HL-60 (cell line): ENCODE measurements at places on chromosomes 5 and 9.

DNA sequence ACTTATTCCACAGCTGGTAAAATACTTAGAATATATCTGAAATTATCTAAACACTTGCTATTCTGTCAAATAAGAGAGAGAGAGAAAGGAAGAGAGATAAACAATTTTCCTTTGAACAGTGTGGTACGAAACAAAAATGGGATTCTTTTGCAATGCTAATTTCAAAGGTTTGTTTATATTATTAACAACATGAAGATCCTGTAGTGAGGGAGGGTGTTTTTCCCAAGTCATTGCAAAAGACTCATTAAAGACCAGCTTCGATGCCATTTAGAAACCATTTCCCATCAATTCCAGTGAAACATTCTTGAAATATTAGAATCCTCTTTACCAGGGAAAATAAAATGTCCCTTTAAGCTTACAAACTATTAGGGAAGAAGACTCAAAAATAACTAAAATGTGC is 505.4 kb downstream of the SEMA5A start:
- DNase-seq: no peak

GRCh38 chr9:133680250-133680975 is 44.2 kb downstream of the DBH start:
- no peak for DNase-seq

DNA sequence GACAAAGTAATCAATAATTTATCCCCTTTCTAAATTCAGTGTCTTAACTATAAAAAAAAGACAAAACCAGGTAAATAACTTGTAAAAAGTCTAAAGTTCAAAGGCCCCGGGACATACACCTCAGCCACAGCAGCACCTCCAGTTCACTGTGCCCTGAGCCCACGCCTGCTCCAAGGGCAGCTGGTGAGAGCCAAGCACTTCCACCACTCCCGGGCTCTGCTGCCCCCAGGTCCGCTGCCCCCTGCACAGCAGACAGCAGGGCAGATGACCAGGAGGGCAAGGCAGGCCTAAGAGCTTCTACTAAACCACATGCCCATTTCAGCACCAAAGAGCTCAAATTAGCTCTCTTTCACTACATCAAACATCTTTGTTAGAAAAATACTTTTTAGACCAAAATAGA is 91.9 kb downstream of the CAMSAP1 start:
- DNase-seq: no peak

- DNase-seq: no peak
Measured at GRCh38 chr9:135790850-135791249, 88.9 kb downstream of the KCNT1 start.

DNA sequence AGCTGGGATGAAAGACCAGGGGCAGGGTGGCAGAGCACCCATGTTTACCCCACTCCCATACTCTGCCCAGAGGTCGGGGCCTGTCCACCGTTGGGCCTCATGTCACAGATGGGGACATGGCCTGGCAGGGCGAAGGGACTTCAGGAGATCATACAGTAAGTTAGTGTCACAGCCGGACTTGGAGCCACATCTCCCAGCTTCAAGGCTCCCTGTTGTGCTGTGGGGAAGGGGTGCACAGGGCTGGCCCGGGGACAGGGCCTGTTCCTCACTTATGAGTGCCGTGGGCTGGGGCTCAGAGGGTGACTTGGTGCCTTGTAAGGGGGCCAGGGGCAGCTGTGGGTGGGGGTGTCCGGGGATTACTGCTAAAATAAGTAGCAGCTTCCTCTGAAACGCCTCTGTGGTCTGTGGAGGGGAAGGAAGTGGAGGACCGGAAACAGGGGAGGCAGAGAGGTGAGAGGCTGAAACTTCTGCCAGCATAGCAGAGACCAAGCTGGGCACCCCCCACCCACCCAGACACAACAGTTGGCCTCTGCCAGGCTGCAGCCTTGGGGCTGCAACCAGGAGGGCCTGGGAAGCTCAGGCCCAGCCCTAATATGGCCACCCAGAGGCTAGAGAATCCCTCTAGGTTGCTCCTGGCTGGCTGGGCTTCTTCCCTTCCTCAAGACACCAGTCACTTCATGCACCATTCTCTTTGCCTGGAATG is 41.1 kb upstream of the NEK6 start:
- DNase-seq: peak; percentile 98

- DNase-seq: no peak
Measured at GRCh38 chr5:51488803-51489642, 105.8 kb downstream of the ISL1 start.

DNA sequence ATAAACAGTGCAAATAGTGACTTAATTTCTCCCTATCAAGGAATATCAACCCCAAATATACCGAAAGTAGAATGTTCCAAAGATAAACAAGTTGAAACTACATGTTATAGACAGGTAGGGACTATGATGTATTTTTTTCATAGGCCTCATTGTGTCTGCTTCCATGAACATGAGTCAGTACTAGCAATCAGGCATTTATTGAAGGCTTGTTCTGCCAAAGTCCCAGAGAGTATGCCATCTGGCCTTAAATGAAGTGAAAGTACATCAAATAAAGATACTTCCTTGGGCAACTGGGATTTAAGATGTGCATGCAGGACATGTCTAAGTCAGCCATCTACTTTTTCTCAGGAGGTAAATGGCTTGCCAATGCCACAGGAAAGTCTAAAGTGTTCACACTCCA is 6.5 kb downstream of the GHR start:
- DNase-seq: no peak
